SHP77 treated with DMSO at 0.1 percent for 48 hours (cell line): ENCODE measurements at places on chromosomes 1 and 21.

GRCh38 chr1:51504806-51505525, 14.1 kb downstream of the EPS15 start:
- no peak for DNase-seq

- no peak for DNase-seq
These were observed 4.2 kb upstream of the GPN2 start for GRCh38 chr1:26894263-26894662.

- DNase-seq, result no peak
These were observed 1.8 kb downstream of the ARNT start for GRCh38 chr1:150874455-150875196.

GRCh38 chr1:36118447-36119204, 6.4 kb downstream of the COL8A2 start:
- DNase-seq, result no peak

DNA sequence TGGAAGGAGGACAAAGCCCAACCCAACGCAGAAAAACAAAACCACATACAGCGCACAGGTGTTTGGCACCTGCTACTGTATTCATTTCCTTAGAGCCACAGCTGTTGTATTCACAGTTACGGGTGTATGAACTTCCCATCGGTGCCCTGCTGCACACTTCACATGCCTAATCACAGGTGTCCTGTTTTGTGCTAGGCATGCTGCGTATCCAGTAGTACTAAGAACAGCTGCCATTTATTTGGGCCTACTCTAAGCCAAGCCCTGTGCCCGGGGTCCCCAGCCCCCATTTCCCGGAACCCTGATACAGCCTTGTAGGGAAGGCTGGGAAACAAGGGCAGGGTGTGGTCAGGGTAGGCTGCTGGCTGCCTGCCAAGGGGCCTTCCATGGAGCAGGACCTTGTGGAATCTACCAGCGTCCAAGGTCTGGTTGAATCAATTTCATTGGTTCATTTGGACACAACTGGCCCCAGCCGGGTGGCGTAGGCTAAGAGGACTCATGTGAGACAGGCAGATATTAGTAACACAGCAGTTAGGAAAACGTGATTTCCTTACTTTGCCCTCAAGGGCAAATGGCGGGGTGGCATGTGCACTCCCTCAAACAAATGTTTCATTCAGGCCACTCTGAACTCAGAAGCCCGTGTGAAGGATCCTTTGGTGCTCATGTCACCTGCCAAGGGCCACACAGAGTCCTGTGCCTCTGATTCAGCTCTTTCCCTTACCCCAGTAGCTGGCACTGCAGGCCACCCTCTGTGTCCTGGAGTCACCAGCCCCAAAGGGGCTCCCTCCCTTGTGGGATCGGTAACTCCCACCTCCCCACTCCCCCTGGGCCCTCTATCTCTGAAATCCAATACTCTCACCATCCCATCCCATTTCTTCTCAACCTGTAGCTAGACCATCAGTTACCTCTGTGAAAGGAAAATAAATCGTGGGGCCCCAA, 986 bp upstream of the RNF186 start:
- DNase-seq, result peak; percentile 22

DNA sequence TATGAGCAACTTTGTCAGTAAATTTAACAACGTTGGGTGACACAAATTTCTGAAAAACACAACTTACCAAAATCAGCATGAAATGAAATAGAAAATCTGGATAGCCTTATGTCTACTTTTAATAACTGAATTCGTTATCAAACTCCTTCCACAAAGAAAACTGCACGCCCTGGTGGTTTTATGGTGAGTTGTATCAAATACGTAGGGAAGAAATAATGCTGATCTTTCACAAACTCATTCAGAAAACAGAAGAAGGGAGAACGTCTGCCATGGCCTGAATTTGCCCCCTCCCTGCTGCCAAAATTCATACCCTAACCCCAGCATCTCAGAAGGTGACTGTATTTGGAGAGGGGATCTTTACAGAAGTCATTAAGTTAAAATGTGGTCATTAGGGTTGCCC, 50.0 kb upstream of the COL18A1 start:
- DNase-seq, result no peak

- no peak for DNase-seq
These were observed 336.9 kb downstream of the KCNT2 start for GRCh38 chr1:196271212-196271947.

DNA sequence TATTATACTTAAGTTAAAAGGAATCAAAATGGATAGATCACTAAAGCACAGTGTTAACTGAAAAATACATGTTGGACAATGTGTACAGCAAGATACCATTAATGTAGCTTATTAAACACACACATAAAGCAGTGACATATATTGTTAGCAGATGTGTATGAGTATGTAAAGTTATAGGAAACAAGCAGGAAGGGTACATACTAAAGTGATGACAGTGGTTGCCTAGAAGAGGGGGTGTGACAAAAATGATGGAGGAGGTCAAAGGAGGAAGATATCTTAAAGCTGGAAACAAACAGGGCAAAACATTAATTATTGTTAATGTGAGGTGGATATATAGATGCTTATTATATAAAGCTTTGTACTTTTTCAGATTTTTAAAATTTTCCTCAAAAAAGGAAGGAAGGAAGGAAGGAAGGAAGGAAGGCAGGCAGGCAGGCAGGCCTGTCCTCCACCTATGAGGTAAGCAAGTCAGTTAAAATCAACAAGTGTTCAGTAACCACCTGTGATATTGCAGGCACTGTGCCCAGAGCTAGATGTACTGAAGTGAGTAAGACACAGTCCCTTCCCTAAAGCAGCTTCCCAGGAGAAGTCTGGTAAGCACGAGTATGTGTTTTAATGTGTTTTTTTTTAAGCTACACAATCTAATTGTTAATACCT, 252.9 kb upstream of the NR5A2 start:
- no peak for DNase-seq

GRCh38 chr1:43177691-43178090, 5.6 kb downstream of the CFAP57 start:
- no peak for DNase-seq

GRCh38 chr1:76939817-76940216, 72.5 kb downstream of the ST6GALNAC5 start:
- no peak for DNase-seq

- no peak for DNase-seq
These were observed 461.9 kb upstream of the RGS18 start for GRCh38 chr1:191696354-191696753.

DNA sequence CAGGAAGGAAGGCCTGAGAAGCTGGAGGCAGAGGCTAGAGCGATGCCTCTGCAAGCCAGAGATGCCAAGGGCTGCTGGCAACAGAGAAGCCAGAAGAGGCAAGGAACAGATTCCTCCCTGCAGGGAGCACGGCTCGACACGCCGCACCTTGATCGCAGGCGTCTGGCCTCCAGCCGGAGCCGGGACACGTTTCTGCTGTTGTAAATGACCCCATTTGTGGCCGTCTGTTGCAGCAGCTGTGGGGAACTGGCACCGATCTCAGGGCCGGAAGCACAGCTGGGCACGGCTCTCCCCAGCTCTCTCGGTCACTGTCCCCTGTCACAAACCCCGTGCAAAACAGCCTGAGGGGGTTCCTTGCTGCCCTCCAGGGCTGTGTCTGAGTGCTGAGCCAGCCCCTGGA, 59.6 kb downstream of the SIK1 start:
- DNase-seq, result no peak

GRCh38 chr1:113684153-113684541, 75.1 kb downstream of the PHTF1 start:
- DNase-seq, result no peak

- no peak for DNase-seq
These were observed 62.8 kb upstream of the B3GALT2 start for GRCh38 chr1:193249187-193249586.

GRCh38 chr1:241622669-241623068, 17.5 kb downstream of the CHML start:
- DNase-seq, result no peak

DNA sequence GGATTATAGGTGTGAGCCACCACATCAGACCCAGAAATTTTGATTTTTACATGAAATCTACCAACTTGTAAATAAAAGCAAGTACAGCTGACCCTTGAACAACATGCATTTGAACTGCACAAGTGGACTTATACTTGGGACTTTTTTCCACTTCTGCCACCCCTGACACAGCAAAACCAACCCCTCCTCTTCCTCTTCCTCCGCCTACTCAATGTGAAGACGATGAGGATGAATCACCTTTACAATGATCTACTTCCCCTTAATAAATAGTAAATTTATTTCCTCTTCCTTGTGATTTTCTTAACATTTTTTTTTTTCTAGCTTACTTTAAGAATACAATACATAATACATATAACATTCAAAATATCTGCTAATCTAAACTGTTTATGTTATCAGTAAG, 17.5 kb upstream of the YRDC start:
- no peak for DNase-seq

DNA sequence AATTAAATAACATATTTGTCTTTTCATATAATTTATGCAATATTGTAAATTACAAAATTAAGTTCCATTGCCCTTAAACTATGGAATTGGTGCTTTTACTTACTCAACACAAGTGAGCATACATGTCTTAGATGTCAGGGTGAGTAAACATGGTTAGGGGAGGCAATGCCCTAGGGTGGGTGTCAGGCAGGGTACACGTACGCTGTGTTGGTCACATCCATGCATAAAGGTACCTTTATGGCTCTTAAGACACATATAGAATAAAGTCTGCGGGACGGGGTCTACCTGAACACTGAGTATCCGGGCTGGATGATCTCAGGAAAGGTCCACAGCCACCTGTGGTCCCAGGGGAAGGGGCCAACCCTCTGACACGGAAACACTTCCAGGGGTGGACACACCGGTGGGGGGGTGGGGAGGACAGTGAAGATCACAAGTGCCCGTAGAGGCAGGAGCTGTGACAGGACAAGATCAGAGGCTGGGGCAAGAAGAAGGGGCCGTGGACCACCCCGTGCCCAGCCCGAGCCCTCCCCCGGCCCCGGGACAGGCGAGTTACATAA, 720 bp downstream of the LIN9 start:
- DNase-seq, result no peak

GRCh38 chr21:14711287-14711686, 165.2 kb upstream of the SAMSN1 start:
- DNase-seq, result no peak

DNA sequence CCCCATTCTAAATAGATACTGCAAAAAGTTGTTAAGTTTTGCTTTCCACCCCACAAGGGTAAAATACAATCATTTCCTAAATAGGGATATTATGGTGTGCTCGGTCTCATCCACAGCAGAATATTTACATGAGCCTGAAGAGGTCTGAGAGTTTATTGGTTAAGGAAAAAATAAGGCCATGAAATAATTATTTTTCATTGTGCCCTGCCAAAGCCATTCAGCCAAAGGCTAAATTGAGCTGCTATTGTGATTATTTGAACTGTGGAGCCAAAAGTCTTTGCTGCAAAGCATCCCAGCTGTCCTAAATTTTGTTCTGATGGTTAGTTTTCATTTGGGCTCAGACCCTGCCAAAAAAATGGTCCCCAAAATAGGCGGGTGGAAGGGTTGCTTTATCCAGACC, 298.7 kb upstream of the ESRRG start:
- no peak for DNase-seq

GRCh38 chr21:43187715-43188114, 18.9 kb downstream of the CRYAA start:
- DNase-seq, result no peak
